LHCN-M2 (cell line): ENCODE measurements at places on chromosomes 6 and 20. TPM values are rescaled to one million over a fixed set of nuclear protein-coding genes. Genes with fewer than 3 reads are reported as not detected.

DNA sequence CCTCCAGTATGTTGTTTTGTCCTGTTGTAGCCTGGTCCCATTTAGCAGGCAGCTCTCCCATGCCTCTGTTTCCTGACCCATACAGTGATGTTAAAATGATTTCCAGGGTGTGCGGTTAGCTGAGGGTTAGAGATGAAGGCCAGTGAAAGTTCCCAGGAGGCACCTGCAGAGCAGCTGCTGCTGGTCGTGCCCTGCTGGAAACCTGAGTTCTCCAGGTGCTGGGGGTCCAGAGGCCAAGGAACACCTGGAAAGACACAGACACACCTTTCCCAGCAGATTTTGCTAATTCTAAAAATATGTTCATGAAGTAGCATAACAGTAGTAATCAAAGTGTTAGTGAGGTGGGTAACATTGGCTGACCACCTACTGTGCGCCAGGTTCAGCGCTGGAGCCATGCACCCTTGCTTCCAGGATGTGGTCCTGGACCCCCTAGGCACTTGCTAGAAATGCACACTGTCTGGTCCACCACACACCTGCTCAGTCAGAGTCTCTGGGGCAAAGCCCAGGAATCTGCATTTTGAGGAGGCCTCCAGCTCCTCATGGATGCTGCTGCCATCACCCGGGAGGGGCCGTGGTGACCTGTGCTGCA is 118.7 kb downstream of the SYNDIG1 start:
- no peak for DNase-seq

DNA sequence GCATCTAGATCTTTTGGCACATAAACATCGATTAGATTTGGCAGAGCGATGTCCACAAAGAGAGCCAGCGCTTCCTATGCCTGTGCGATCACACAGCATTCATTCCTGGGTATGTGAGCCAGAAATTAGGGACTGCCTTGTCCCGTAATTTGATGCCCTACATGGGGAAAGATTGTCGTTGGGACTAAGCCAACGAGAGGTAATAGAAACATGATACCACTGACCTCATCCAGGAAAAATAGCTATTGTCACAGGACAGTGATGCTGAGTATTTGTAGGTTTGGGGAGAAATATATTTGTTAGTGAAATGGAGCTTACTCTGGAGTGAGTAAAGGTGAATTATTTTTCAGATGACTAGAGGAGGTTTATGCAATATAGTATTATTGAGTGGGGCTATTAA is 154.0 kb downstream of the TSHZ2 start:
- no peak for DNase-seq

GRCh38 chr6:110738899-110739365 is 76.3 kb downstream of the CDK19 start:
- no peak for DNase-seq

GRCh38 chr6:100881707-100882040 is 545 bp upstream of the ASCC3 start:
- peak; percentile 13 for DNase-seq

DNA sequence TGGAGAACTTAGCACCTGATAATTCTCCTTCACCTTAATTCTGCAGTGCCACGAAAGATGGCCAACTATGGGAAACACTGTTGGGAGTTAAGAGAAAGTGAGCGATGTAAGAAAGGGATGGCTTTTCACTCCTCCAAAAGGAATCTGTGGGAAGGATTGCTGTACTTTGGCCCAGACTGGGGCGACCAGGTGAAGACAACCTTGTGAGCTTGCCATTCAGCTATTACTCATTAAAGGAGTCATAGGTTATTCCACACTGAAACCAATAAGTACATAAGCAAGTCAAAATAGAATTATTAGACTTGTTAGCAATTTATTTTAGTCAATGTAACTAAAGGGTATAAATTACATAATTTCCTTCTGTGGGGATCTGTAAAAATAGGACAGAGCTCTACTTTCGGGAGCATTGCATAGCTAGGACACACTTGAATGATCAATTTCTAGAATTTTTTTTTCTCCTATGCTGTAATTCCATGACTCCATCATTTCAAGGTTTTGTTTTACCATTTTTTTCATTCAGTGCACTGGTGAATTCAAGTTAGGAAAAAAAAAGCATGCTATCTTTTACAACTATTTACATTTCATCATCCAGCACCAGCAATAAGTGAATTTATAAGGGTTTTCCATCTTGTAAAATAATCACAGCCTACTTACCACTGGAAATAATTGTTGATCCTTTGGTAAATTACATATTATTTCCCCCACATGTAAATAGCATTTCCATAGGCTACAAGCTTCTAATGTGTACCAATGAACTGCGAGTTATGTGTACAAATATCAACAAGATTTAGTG is 231.7 kb downstream of the SIM1 start:
- DNase-seq: no peak

DNA sequence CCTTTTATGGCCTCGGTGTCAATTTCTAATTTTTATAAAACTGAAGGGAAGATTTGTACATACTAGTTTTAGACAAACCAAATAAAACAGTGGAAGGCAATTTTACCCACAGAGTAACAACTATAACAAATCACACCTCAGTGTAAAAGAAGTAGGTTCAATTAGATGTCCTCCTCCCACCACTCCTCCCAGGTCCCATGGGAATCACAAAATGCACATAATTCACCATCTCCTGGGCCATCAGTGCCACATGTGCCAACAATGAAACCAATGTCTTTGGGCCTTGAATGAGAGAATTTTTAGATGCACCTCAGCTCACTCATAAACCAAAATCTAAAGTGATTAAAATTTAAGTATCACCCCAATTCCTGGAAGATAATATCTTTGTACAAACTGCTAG is 267.8 kb downstream of the BTBD9 start:
- DNase-seq: no peak

DNA sequence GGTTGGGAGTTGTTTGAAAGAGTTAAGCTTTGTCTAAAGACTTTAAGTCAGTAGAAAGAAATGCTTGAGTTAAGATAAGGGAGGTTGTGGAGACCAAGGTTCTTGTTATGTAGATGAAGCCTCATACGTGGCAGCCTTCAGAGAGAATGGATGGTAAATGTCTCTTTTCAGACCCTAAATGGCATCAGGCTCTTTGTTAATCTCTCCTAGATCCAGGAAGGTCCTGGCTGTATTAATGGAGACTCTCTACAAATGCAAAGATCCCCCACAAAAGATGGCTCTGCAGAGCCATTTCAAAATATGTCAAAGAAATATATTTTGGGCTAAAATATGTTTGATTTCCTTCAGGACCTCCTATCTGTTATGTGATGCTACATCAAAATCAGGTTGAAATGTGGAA is 161.6 kb downstream of the ADAT2 start:
- no peak for DNase-seq

DNA sequence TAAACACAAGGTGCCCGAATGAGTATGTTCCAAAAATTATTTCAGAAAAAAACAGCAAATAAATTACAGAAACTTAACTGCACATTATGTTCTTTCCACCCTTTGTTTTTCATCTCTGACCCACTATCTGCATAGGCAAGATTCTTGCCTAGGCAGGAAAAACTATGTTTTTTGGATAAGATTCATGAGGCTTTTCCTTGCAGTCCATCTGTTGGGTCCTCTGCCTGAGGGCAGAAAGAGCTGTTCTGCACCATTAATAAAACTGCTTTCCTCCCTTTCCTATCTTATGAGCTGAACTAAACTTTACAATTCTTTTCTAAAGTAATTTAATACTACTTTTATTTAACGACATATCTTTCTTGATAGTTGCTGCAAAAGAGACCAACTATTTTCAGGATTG is 21.1 kb downstream of the ENPP1 start:
- no peak for DNase-seq

- no peak for DNase-seq
These were observed 541.8 kb upstream of the NRSN1 start for GRCh38 chr6:23584134-23584763.

GRCh38 chr6:82013561-82014530 is 233.7 kb downstream of the IBTK start:
- DNase-seq: peak; percentile 83

GRCh38 chr6:2977799-2978590 is 6.6 kb upstream of the SERPINB6 start:
- DNase-seq: peak; percentile 51

DNA sequence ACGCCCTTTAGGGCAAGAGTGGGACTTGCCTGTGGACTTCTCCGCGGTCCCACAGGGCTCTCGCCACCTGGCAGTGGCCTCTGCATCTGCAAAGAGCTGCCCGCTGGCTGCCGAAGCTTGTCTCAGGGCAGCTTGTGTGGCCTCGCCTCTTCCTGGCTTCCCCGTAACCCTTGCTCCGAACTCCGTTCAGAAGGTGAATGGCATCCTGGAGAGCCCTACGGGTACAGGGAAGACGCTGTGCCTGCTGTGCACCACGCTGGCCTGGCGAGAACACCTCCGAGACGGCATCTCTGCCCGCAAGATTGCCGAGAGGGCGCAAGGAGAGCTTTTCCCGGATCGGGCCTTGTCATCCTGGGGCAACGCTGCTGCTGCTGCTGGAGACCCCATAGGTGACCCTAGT is 3.0 kb downstream of the RTEL1 start:
- no peak for DNase-seq

DNA sequence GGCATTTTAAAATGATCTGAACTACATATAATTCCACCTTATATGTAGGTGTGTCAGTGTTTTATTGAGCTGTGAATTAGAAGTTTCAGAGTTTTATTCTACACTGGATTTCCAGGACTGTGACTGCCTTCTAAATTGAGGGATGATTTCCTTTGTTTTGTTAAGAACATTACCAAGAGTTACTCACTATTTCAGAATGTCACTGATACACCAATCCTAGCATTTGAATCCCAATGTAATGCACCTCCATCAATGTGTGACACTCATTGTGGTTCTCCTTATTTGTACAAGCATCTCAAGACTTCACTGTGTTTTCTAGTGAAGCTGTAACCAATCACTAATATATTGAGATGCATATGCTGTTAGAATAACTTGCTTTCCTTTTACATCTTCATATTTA is 86.8 kb downstream of the PLCB1 start:
- no peak for DNase-seq

DNA sequence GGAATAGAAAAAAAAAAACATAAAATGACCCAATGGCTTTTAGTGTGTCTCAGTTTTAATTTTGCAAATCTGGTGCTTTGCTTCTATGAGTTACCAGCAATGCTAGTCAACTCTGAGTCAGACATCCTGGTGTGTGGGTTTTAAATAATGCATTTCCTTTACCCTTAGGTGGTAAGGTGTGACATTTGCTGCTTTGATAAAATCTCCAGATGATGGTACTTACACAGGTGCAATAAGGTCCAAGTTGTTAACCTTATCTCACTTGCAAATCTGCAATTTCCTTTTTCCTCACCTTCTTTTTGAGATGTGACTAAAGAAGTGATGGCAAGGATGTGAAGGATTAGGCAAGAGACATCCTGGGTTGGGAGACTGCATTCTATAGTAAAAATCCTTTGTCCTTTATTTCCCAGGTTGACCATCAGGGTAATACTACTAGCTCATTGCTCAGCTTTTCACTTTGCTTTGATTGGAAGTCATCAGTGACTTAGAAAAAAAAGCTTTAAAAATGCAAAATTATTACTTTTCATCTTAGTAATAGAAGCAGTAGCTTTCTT is 818.5 kb upstream of the FLRT3 start:
- no peak for DNase-seq

The EFCAB8 gene
- 0.17 TPM in 1 of 2 replicates, not detected in the other for total RNA-seq

The POU3F2 gene
- 0.19 TPM in 1 of 2 replicates, not detected in the other for total RNA-seq

The NFATC2 gene
- 0.06 TPM in 2 replicates for total RNA-seq

The MYL9 gene
- total RNA-seq: 80.9 and 83.7 TPM in 2 replicates

The TNFRSF6B gene
- total RNA-seq: 6.2 and 6.7 TPM in 2 replicates

The SCRT2 gene
- not detected in 2 replicates for total RNA-seq
